ENCODE measurements at places on chromosomes 4 and X.

- no peak for DNase-seq
These were observed 148.0 kb upstream of the F9 start for GRCh38 chrX:139382529-139382928.

- no peak for DNase-seq
These were observed 822.3 kb upstream of the FTHL17 start for GRCh38 chrX:31894152-31894551.

- DNase-seq, result no peak
These were observed 48.7 kb downstream of the NOP14 start for GRCh38 chr4:2914256-2915126.

DNA sequence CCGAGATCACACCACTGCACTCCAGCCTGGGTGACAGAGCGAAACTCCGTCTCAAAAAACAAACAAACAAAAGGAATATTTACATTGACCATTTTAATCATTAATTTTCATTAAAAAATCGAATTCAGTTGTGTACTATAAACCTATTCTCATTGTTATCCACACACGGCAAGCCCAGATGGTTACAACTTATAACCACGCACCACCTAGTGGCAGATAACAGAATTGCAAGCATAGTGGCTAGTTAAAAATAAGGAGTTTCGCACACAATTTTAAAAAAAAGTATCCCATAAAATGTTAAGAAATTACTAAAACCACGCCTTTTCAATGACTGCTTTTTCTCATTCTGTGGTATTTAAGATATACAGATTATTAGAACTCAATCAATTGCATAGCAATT is 25.4 kb downstream of the MBNL3 start:
- DNase-seq, result no peak

GRCh38 chr4:106816496-106816895 is 219.6 kb downstream of the DKK2 start:
- no peak for DNase-seq

DNA sequence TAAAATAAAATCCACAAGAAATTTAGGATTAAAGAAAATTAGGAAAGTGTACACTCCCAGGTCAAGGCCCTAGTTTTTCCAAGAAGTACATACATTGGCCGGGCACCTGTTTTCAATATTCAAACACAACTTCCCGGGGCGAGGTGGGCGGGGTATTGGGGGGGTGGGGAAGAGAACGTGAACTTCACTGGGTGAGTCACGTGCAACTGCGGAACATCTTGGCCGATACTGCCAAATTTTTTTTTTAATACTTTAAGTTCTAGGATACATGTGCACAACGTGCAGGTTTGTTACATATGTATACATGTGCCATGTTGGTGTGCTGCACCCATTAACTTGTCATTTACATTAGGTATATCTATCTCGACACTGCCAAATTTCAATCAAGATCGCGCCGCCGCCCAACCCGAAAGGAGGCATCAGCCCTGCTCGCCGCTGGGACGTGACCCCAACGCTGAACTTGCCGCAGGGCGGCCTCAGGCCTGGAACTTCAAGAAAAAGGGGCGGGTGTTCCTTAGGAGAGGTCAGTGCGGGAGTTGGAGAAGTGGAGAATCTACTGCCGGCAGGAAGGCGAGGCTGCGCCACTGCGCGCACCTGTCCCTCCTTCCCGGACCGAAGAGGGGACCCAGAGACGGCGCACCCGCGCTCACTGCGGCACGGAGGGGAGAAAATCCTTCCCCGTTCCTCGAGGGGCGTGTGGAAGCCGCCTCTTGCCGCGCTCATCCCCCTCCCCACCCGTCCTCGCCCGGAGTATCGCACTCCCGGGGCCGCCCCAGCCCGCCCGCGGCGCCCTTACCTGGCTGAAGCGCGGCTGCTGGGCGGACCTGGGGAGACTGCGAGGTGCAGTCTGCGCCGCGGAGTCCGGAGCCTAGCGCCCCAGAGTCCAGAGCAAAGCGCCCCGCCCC is at the start of gene TEC:
TSS of gene TEC (minus strand) at position 883 of the 905 bp plus-strand sequence. CDS start 41,224 bp downstream, outside the sequence.
- DNase-seq, result no peak

DNA sequence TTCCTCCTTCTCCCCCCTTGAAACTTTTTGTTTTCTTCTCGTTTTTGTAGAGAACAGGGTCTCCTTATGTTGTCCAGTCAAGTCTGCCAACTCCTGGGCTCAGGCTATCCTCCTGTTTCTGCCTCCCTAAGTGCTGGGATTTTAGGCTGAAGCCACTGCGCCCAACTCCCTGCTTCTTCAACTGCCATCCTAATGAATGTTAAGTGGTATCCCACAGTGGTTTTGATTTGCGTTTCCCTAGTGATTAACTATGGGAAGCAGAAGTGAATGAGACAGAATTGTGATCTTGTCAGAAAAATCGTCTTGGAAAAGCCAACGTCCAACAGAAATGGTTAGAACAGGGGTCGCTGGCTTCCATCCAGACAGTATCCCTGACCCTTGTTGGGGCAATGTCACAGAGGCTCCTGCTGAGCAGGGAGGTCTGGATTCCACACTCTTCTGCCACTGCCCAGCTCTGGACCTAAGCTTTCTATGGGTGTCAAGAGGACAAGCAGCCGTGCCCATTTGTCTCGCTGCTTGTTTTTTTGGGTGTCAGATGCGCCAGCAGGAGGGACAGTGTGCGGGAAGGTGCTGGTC is 869 bp upstream of the ADD1 start:
- DNase-seq, result no peak

DNA sequence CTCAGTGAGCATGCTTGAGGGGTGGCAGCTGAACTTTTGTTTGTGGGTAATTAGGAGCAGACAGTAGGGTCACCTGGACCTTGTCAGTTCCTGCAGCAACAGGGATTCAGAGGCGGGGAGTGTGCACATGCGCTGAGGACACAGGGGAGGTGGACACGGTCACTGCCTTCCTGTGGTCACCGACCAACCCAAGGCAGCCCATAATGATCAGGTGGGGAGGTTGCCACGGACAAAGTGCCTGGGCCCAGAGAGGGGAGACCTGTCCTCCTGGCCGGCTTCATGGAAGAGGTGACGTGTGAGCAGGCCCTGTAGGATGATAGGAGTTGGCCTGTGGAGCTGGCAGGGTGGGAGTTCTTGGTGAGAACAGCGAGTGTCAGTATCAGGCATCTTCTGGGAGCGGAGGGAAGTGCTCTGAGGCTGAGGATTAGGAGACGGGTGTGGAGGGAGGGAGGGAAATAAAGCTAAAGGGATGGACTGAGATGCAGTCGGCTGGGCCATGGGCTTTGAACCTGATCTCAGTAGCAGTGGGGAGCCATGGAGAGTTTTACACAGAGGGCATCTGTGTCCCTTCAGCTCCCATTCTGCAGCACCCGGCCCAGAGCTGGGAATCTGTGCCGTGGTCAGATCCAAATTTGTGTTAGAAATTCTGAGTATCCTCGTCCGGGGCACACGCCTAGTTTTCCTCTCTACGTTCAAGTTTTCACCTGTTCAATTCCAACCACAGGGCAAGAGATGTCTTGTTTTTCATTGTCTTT is 100.0 kb downstream of the PSAPL1 start:
- no peak for DNase-seq

DNA sequence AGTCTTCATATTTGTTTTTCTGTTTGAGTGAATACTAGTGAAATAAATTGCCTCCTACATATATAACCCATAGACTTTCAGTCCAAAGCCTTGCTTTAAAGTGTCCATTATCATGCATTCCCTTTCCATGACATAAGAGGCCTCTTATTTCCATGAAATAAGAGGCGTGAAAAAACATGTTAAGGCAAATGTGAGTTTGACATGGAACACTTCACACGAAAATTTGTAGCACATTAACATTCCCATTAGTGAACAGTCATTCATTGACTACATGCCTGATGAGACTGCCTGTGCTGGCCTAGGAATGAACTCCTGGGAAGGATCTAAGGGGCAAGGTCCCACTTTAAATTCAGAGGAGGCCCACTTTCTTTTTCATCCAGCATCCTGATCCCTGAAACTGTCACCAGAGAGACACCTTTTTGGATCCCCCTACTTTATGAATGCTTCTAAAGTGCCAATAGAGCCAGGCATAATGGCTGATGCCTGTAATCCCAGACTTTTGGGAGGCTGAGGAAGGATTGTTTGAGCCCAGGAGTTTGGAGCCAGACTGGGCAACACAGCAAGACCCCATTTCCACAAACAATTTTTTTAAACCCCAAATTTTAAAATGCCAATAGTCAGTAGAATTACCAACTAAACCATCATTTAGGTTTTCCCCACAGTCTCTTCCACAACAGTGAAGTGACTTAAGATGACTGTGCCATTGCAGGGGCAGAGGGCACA is 6.7 kb downstream of the RTL8B start:
- DNase-seq, result no peak

GRCh38 chr4:184177271-184177670 is 40.4 kb downstream of the ENPP6 start:
- no peak for DNase-seq

DNA sequence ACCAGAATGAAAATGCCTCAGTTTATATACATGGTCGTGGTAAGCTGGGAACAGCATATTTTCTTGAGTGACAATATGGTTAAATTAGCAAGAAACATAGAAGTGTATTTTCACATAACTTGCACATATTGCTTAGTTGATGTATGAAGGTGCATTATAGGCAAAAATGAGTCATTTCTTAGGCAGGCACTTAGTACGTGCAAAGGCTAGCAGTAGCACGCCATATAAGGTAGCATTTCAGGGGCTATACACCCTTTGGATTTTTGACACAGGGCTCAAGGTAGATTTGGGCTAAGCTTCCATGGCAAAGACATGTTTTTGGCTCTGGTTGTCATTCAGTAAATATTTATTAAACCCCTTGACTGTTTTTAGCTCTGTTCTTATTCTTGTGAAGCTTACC is 33.1 kb downstream of the PCDH7 start:
- no peak for DNase-seq

All from DMS 273 treated with DMSO at 0.1 percent for 48 hours (cell line).